ENCODE measurements at places on chromosomes 1 and 21.

DNA sequence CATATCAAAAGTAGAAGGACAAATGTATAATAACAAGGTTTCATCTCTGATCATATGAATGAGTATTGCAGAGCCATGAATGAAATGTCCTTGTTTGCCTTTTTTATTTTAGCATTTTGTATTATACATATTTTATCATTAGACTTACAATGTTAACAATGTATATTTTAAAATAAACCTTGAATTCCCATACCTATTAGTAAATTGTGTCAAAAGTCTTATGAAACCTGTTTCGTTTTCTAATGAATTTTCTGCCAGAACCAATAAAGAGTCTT, 646 bp downstream of the DNAJB4 start:
- H3K4me3 ChIP-seq = peak overlapping the region; percentile 18
- peaks cover 9% of the 10 kb centered on the region for H3K4me1 ChIP-seq
- peak overlapping the region; percentile 74 for H3K27ac ChIP-seq
- DNase-seq = no peak

DNA sequence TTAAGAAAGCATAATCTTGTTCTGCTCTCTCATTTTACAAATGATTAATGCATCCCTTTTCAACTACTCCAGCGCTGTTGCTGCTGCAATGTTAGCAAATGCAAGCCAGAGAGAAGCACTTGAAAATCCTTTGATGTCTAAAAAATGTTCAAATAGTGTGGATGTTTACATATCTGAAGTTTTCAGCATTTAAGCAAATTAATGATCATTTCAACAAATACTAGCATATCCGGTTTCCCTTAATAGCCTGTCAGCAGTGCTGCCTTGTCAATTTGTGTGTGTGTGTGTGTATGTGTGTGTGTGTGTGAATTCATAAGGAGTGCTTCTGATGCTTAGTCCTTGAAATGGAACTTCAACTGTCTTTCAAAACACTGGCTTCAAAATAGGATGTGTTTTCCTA, 48.1 kb upstream of the WNT2B start:
- no peaks in the 10 kb centered on the region for H3K27me3 ChIP-seq
- DNase-seq = no peak
- H3K36me3 ChIP-seq = peaks cover 7% of the 10 kb centered on the region
- H3K4me1 ChIP-seq = no peaks in the 10 kb centered on the region

- peak; percentile 58 for DNase-seq
- no peak overlapping the region for H3K4me3 ChIP-seq
- no peaks in the 10 kb centered on the region for H3K36me3 ChIP-seq
These were observed 7.9 kb downstream of the FYB2 start for GRCh38 chr1:56811331-56811730.

DNA sequence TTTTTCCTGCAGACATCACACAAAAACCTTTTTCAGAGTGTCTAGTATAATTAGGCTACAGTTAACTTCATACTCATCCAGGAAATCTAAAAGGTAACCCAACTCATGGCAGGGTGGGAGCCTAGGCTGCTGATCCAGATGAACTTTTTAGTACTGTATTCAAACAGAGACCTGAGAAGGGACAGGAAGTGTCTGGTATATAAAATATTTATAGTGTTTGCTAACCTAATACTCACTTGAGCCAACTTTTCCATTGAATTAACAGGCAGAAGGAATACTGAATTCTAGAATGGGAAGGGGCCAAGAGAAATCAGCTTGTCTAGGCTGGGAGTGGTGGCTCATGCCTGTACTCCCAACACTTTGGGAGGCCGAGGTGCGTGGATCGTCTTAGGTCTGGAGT, 22.2 kb upstream of the NKAIN1 start:
- DNase-seq = no peak
- H3K27me3 ChIP-seq = no peaks in the 10 kb centered on the region
- no peak overlapping the region for H3K4me3 ChIP-seq
- peaks cover 31% of the 10 kb centered on the region for H3K36me3 ChIP-seq

DNA sequence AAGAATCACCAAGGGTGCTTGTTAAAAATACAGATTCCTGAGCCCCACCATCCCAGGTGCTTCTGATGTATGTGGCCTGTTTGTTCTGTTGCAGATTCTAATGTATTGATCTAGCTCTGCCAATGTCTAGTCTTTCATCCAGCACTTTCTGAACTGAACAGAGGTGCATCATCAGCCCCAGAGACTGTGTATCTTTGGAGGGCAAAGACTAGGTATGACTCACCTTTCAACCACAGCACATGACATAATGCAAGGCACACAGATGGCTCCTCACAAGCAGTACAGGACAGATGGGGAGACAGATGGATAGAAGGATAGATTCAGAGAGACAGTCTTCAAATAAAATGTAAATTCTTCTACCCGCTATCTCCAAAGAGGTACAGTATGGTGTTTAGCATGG, 32.3 kb downstream of the CD58 start:
- no peak for DNase-seq
- no peak overlapping the region for H3K4me3 ChIP-seq
- H3K27ac ChIP-seq = no peak overlapping the region

DNA sequence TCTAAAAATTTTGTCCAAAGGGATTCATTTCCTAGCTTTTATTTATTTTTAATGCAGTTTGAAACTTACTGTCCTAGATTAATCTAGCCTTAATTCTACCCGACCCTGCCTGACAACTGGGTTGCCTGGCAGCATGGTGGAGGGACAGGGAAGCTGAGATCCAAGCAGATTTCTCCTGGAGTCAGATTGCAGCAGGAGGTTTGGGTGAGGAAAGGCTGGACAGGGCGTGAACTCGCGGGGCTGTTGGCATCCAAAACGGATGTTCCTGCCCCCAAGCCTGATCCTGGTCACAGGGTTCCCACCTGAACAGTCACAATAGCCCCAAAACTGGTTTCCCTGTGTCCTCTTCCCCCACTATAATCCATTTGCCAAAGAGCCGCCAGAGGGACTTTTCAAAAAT, 23.2 kb downstream of the TCEA3 start:
- DNase-seq = no peak
- H3K4me1 ChIP-seq = peaks cover 20% of the 10 kb centered on the region
- H3K27me3 ChIP-seq = no peaks in the 10 kb centered on the region

DNA sequence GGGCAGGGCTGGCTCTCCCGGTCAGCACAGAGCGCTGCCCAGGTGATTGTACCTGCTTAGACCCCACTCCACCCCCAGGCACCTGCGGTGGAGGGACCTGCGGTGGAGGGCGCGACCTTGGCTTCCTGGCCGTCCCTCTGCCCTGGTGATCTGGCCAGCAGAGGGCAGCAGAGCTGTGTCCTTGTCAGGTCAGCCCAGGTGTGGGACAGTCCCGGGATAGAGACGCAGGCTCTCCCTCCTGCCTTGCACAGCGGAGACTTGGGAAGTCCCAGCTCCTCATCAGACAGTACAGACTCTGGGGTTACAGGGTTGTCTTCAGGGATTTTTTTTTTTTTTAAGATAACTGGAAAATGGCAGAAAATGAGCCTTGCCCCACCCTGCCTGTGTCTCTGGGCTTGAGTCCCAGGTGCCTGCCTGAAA, 10.0 kb downstream of the SLX9 start:
- no peak overlapping the region for H3K27ac ChIP-seq
- no peak overlapping the region for H3K4me3 ChIP-seq
- H3K4me1 ChIP-seq = no peaks in the 10 kb centered on the region
- DNase-seq = peak; percentile 98
- no peaks in the 10 kb centered on the region for H3K27me3 ChIP-seq

DNA sequence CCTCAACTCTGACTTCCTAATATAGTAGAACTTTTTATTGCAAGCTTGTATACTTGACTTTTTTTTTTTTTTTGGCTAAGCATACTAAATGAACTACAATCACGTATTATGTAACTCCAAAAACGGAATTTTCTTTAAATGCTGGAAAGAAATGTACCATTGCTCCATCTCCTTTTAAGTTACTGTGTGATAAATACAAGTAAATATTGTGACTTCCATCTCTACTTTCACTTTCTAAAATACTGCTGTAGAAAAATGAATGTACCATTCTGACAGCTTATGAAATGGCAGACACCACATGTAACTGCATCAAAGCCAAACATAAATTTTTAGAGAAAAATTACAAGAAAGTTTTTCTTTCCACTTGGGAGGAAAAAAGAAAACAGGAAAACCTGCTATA, 54.7 kb downstream of the ASH1L start:
- no peak overlapping the region for H3K27ac ChIP-seq
- no peak overlapping the region for H3K4me3 ChIP-seq

- H3K27ac ChIP-seq = peak within 1 kb of the TSS; percentile 16
- H3K36me3 ChIP-seq = no peaks in the 10 kb centered on the region
- H3K4me3 ChIP-seq = peak within 1 kb of the TSS; percentile 97
These were observed at the start of gene ATP13A2 for GRCh38 chr1:17011439-17012307. Gene ATP13A2, minus strand, starts transcription at chr1:17011928. Its CDS starts 190 bp downstream, at chr1:17011738.

GRCh38 chr21:13854638-13855037, 245.1 kb downstream of the POTED start:
- no peak overlapping the region for H3K27ac ChIP-seq
- H3K4me3 ChIP-seq = no peak overlapping the region
- H3K27me3 ChIP-seq = no peaks in the 10 kb centered on the region
- no peaks in the 10 kb centered on the region for H3K36me3 ChIP-seq
- no peaks in the 10 kb centered on the region for H3K4me1 ChIP-seq

All from pancreas (tissue), 10 donors.